ENCODE measurements at places on chromosomes 1 and 21.
A peak's percentile ranks its signal among the peaks of the same experiment; 100 is the strongest.

DNA sequence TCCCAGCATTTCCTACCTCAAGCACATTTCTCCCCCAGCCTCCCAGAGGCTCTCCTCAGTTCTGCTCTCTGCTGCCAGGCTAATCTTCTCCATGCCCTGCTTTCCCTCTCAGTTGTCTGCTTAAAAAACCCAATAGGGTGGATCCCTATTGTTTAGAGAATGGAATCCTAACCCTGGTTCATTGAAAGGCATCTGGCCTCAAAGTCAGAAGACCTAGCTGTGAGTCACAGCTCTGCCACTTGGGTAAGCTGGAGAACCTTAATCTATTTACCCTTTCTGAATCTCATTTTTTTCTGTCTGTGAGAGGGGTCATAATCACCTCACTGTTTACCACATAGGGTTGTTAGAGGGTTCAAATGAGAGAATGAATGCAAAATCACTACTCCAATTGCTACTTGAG lies 12.5 kb upstream of the MYOC start:
- DNase-seq: peak; percentile 8

DNA sequence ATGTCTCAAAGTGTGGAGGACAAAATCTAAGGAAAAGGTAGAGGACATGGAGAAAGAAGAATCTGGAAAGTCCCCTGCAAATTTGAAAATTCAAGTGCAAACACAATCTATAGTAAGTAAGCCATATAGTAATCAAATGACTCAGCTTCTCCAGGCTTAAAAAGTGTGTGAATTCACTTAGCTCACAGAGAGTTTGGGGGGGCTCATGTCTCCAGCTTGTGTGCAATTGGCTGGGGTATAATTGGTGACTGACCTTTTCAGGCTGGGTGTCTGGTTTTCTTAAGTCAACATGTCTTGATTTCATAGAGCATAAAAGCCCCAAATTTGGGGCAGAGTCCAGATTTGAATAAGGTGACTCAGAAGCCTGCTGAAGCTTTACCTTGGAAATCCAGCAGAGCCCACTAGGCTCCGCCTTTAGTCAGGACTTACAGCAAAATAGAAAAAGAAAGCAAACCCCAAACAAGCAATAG lies 8.6 kb downstream of the CLDN14 start:
- DNase-seq: peak; percentile 72

- no peak for DNase-seq
These were observed 356.8 kb downstream of the RYR2 start for GRCh38 chr1:237398751-237399150.

DNA sequence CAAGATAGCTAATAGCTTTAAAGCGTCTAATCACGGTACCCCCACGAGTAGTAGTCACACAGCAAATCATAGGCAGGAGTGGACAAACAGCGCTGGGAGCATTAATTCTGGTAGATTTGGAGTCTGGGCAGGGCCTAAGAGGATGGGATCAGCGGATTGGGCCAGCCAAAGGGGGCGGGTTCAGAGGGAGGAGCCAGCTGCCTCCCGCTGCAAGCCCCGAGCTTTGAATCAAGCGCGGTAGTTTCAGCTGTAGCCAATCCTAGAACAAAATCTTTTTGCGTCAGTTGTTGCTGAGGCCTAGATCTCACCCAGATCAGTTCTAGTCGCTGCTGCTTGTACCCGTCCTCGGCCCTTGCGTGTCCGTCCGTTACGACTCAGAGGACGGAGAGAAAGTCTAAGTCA lies 576 bp upstream of the NASP start:
- DNase-seq: peak; percentile 98

DNA sequence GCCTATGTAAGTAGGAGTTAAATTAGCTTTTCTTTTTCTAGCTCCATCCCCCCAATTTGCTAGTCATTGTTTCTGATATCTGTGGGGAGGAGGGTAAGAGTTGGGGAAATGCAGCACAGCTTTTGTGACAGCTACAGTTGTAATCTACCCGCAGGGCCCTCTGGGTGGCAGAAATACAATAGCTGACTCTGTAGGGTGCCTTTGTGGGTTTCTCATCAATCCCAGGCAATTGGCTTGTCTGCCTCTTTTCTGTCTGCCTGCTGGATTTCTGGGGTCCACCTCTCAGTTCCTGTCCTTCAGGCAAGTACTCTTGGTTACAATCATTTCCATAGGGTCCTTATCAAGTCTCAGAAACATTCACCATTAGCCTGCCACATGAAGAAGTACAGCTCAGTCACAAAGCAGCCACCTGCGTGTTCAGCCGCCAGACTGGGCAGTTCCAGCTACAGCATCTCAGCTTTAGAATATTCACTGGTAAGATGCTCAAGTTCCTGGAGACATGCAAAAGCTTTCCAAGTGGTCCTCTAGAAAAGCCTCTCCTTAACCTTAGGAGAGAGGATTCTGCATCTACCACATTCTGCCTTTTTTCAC lies 19.2 kb upstream of the SLC44A5 start:
- DNase-seq: no peak

GRCh38 chr1:48758976-48759375 lies 17.7 kb downstream of the BEND5 start:
- DNase-seq: no peak

GRCh38 chr1:203424861-203425662 lies 50.5 kb upstream of the PRELP start:
- no peak for DNase-seq

DNA sequence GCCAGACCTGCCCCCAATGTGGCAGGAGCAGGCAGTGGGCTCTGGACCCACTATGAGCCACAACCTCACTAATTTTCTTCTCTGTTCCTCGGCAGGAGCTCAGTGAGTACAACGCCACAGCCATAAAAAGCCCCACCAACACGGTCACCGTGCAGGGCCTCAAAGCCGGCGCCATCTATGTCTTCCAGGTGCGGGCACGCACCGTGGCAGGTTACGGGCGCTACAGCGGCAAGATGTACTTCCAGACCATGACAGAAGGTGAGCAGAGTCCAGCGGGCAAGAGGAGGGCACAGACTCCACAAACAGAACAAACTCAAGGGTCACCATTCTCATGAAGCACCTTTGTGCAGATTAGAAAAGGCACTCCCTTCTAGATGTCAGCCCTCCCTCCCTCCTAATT lies 79.9 kb downstream of the LACTBL1 start:
- DNase-seq: no peak

- no peak for DNase-seq
These were observed 261.2 kb downstream of the PTPRU start for GRCh38 chr1:29497395-29498125.

DNA sequence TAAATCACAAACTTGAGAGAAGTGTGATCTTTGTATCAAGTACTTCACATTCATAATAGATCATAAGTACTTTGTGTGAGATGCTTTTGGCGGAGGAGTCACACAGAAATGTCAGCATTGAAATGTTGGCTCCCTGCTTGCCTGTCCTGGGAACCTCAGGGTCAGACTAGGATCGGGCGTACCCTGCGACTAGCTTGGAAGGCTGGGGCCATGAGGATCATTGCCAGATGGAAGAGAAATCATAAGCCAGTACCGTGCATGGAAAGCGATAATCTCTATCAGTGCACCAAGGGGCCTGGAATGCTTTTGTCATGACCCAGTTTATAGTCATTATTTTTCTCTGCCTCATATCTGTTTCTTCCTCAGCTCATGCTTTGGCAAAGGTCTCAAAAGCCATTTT lies 35.5 kb downstream of the MTR start:
- no peak for DNase-seq

- DNase-seq: peak; percentile 52
These were observed 20.6 kb downstream of the MTHFR start for GRCh38 chr1:11784993-11785769.

- DNase-seq: no peak
These were observed 1.5 kb downstream of the DENND2C start for GRCh38 chr1:114668373-114668772.

DNA sequence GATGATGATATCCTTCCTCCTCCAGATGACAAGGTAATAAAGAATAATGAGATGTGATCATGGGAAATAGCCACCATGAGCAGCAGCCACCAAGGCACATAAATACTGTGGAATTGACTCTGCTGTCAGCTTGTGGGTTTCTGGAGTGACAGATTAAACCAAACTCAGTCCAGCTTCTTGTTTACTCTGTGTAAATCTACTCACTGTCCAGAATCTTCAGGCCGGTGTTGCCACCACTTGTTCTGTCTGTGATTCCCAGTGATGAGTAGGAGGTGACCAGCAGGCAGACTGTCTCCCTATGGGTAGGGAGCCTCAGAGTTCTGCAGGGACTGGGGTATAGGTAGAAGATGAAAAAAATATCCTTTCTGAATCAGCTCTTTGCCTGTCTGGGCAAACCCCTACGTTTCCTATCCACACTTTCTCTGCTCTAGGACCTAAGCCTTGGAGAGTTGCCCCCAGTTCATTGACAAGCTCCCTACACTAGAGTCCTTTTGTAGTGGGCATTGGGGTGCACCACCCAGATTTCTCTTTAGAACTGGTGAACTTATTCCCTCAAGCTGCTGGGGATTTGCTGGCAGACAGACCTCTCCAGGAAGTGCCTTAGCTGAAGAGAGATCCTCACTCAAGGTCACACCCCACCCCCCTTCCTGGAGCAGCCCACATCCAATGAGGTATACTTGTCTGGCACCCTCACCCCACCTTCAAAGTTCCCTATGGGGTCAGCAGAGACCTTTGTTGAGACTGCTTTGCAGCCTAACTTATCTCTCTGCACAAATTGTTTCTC lies 47.6 kb downstream of the ATP1A1 start:
- no peak for DNase-seq

DNA sequence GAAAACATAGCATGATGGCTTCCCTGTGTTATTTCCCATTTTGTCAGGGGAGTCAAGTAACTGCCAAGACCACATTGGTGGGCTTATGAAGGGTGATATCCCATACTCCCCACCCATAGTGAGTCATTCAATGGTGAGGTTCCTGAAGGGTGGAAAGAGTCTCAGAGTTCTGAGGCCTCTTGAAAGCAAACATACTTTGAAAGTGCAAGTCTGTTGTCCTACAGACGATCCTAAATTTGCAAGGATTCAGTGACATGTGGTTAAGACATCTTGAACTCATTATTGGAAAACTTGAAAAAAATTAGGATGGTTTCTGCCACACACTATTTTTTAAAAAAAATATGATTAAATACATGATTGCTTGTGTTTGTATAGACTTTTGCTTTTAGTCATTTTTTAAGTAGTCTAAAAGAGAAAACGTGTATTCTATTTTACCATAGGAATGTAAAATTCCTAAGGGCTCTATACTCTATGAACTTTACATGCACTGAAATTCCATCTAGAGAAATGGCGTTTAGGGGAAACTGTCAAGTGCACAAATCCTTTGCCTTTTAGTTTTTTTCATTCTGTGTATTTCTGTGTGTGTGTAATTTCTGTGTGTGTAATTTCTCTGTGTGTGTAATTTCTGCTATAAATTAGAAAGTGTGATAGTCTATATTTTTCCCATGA lies 225.5 kb upstream of the ADAMTS5 start:
- no peak for DNase-seq

GRCh38 chr1:160046494-160047110 lies 14.8 kb upstream of the PIGM start:
- DNase-seq: peak; percentile 32

GRCh38 chr1:60133000-60133673 lies 59.6 kb upstream of the C1orf87 start:
- peak; percentile 76 for DNase-seq

DNA sequence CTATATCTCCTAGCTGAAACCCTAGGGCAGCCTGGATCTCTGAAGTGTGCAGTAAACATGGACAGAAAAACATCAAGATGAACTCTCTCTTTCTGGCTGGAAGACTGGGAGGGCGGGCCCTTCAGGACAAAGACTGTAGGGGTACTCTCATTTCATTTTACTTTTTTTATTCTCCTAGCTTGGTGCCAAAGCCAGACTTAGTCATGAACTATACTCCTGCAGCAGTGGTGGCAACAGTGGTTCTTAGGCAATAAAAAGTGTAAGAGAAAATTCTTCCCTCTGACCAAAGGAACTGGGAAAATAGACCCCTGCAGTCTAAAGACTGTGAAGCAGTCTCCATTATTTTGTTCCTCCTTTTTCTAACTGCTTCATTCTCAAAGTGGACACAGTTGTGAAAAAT lies 213.8 kb upstream of the JUN start:
- no peak for DNase-seq

DNA sequence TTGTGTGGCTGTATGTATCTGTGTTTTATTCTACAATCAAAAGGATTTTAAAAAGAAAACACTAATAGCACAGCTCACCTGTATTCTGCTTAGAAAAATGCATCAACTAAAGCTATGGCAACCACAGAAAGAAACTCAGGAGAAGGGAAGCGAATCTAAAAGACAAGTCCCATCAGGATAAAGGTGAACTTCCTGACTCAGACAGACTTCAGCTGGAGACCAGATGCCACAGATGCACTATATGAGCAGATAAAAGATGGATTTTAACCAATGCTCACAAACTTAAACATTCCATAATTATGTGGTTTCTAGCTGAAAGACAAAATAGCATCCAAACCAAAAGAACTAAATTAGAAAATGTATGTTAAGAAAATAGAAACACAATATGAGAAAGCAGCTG lies 231.0 kb downstream of the RERE start:
- DNase-seq: no peak

DNA sequence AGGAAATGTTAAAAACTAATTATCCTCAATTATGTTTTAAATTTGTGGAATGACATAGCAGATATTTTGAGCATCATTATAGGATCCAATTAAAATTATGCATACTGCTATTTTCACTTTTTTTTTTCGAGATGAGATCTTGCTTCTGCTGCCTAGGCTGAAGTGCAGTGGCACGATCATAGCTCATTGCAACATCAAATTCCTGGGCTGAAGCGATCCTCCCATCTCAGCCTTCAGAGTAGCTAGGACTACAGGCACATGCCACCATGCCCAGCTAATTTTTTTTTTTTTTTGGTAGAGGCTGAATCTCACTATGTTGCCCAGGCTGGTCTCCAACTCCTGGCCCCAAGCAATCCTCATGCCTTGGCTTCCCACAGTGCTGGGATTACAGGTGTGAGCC lies 11.3 kb upstream of the SLC1A7 start:
- DNase-seq: peak; percentile 45
